Thoracic aorta (tissue), 2 donors: ENCODE measurements at places on chromosomes 4 and X.

- no peak for DNase-seq
Measured at GRCh38 chr4:3268395-3269104, 19.6 kb downstream of the MSANTD1 start.

DNA sequence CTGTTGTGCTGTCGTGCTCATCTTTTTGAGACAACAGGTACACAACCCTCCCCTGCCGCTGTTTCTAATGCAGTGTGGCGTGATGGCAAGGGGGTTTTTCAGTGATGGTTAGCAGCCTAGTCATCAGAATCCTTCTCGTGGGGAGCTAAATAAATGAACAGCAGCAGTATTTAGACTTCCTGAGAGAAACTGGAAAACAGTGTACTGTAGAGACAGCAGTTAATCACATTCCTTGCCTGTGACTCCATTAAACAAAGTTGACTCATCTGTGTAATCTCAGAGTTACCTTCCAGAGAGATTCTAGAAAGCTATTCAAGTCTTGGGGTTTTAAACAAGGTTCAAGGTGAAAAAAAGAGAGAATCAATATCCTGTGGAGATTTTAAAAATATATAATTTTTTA is 1753.2 kb upstream of the PCDH7 start:
- no peak for DNase-seq

GRCh38 chr4:5379895-5380294 is 328.5 kb downstream of the EVC2 start:
- no peak for DNase-seq

GRCh38 chrX:69065451-69065850 is 99.8 kb downstream of the PJA1 start:
- DNase-seq = no peak

- DNase-seq = no peak
Measured at GRCh38 chrX:11941571-11941970, 183.5 kb downstream of the MSL3 start.

DNA sequence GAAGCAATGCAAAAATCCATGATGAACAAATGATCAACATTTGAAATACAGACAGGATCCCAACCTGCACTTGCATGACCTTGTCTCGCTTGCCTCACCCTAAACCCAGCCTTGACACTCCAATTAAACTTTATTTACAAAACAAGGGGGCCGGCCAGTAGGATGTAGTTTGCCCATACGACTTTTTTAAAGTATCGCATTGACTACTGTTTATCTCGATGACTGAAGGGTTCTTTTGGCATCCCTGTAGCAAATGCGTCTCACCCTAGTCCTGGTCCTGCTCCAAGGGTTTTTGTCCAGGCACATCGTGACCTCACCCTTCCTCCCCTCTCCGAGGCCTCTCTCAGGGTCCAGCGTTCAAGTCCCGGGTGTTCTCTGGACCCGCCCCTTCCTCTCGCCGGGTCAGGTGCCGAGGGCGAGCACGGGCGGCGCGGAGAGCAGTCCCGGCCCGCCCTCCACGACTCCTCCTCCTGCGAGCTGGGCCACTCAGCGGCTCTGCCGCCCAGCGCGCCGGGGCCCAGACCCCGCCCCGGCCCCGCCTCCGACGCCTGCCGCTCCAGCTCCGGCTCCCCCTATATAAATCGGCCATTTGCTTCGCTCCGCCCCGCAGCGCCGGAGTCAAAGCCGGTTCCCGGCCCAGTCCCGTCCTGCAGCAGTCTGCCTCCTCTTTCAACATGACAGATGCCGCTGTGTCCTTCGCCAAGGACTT is at the start of gene SLC25A5:
Gene SLC25A5, plus strand, starts transcription at position 603 of the 709 bp plus-strand sequence. Its CDS starts 72 bp downstream, at position 675.
- peak; percentile 28 for DNase-seq

DNA sequence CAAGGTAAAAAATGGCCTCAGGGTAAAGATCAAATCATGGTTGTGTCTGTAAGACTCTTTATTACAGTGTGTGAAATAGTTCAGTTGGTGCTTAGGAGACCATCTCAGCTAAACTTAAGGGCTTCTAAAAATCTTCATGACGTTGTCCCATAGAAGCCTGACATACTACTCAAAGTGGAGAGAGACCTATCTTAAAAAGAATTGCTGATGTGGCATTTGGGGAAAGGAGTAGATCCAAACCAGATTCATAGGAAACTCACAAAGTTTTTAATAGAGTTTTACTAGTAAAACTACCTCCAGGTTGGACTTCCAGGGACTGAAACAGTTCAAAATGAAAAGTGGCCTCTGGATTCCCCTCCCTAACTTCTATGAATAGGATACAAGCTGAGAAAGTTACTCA is 81.6 kb downstream of the ZNF81 start:
- DNase-seq = no peak
